Activated naive CD4-positive, alpha-beta T cell treated with anti-CD3 and anti-CD28 coated beads for 36 hours (primary cell): ENCODE measurements at places on chromosomes 7 and 10. TPM values are rescaled to one million over a fixed set of nuclear protein-coding genes. Genes with fewer than 3 reads are reported as not detected.

Gene AASS
- 1.9 TPM for total RNA-seq

Gene CLCN1
- total RNA-seq = not detected

Gene SPDYE8
- not detected for total RNA-seq

Gene COL1A2
- total RNA-seq = 0.35 TPM

Gene ATRNL1
- not detected for total RNA-seq

Gene NIPSNAP2
- total RNA-seq = 57.6 TPM

Gene PRPS1L1
- not detected for total RNA-seq

Gene SND1
- total RNA-seq = 211 TPM

Gene NXPH1
- total RNA-seq = not detected

Gene ZDHHC6
- 37.8 TPM for total RNA-seq

Gene SEMA3A
- 2.7 TPM for total RNA-seq

Gene ITGA8
- total RNA-seq = not detected
